ENCODE measurements at places on chromosomes 12 and 14. TPM values are rescaled to one million over a fixed set of nuclear protein-coding genes. Genes with fewer than 3 reads are reported as not detected.

GRCh38 chr12:77923882-77924281 lies 93.2 kb downstream of the NAV3 start:
- DNase-seq, result no peak

GRCh38 chr14:98999901-99000300 lies 272.1 kb downstream of the BCL11B start:
- DNase-seq, result no peak

DNA sequence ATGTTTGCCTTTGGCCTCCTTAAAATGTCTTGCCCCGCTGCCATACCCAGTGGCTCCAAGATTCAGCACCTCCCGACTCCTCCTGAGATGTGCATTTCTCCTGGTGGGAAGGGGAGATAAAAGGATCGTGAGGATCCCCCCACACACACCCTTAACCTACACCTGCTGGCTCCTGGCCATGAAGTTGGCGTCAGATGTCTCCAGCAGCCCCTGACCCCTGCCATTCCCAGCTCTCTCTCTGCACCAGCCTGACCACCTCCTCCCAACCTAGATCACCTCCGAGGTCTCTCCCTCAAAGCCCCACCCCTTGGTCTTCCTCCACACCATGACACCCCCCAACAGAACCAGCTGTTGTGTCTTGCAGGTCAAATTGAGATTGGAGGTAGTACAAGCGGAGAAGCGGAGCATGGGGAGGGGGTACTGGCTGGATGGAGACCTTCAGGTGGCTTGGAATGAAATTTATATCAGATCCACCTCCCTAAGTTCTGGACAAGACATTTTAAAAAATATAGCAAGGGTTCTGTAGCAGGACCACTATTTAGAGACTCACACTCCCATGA lies 151.1 kb upstream of the FKBP4 start:
- DNase-seq, result no peak

KRT79 gene
- total RNA-seq, result not detected

- DNase-seq, result no peak
Observed at GRCh38 chr12:75937486-75937885, 94.1 kb downstream of the PHLDA1 start.

POTEG gene
- total RNA-seq, result not detected

DNA sequence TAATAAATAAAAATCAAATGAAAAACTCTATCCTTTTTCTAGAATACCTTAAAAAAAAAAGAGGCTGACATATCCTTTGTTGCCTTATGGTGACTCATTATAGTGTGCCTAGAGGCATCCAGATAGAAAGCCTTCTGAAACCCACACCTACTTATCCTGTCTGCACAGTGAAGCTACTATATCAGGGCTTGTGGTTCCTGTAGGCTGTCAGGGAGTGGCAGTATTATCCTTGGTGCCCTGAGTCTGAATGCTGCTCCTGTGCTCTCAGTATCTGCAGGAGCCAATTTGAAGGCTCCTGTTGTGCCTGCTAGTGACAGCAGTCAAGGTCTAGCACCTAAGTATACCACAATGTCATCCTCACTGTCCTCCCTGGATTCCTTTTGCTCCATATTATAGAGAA lies 168.4 kb upstream of the AVPR1A start:
- peak; percentile 91 for DNase-seq

- DNase-seq, result peak; percentile 58
Observed at GRCh38 chr12:24979976-24980730, 31.3 kb upstream of the BCAT1 start.

- no peak for DNase-seq
Observed at GRCh38 chr12:18970603-18971002, 158.9 kb upstream of the PLEKHA5 start.

LYSET gene
- 8.7 TPM for total RNA-seq

Data from renal cortical epithelial cell (primary cell).